ENCODE measurements at places on chromosomes 12 and 14.
A peak's percentile ranks its signal among the peaks of the same experiment; 100 is the strongest.

- DNase-seq, result no peak
Observed at GRCh38 chr12:20232931-20233675, 135.2 kb upstream of the PDE3A start.

GRCh38 chr14:68929623-68930307 is 49.3 kb downstream of the ACTN1 start:
- DNase-seq, result no peak

GRCh38 chr12:126700096-126700495 is 1566.9 kb upstream of the TMEM132C start:
- no peak for DNase-seq

DNA sequence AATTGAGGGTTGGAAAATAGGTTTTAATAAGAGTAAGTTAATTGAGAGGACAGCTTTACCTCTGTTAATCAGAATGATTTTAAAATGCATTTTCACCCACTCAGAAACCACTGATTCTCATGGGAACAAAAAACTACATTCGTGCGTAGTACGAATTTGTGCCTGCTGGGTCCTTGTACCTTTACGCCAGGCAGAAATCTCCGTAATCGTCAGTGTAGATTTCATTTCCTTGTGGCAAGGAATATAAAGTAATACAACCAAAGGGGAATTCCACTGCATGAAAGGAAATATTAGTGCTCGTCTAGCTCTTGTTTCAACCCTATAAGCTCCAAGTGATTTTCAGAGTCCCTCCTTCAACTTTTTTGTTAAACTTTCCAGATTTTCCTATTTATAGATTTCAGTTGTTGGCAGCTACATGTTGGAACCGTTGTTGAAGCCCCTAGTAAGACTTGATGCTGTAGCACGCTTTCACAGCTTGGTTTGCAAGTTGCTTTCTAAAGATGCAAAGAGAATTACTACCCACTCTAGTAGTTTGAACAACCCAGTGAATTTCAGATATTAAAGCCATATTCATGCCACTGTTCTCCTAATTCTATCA is 90.6 kb downstream of the ETV6 start:
- DNase-seq, result no peak

GRCh38 chr12:114916541-114916940 is 232.6 kb upstream of the TBX3 start:
- no peak for DNase-seq

DNA sequence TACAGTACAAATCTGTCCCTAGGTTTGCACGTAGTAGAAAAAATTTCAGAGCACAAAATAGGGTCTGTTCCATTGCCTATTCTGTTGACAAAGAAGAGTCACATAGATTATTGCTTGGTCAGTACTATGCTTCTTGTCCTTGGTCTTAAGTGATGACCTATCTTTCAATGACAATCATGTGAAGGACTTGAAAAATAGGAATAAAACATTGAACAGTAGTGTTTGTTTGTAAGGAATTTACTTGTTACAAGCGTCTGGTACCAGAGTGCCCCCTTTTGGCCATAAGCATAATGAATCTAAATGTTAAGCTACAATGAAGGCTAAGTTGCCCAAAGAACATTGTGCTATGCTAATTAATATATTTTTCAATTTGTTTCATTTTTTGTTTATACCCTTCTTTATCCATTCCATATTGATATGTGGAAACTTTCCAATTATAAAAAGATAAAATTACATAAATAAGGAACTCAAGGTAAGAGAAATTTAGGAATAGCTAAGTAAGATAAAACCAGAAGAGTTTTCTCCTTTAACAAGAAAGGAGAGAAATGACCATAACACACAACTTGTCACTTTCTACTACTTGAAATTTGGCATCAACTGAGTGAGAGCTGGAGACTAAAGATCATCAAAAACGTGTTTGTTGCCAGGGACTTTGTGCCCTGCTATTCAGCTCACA is 204.7 kb downstream of the EPS8 start:
- peak; percentile 44 for DNase-seq

DNA sequence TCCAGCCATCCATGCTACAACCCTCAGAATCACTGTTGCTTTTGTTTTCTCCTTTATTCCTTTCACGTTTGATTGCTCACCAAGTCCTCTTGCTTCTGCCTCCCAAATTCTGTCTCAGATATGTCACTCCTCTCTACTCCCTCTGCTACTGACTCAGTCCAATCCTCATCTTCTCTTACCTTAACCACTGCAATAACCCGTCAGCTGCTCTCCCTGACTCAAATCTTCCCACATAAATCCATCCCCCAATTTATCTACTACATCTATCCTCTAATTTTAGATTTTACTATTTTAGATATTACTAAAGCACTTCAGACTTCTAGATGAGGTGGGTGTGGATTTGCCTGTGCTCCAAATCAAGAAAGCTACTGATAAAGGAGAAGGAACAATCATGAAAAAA is 23.2 kb downstream of the EIF2B2 start:
- DNase-seq, result no peak

DNA sequence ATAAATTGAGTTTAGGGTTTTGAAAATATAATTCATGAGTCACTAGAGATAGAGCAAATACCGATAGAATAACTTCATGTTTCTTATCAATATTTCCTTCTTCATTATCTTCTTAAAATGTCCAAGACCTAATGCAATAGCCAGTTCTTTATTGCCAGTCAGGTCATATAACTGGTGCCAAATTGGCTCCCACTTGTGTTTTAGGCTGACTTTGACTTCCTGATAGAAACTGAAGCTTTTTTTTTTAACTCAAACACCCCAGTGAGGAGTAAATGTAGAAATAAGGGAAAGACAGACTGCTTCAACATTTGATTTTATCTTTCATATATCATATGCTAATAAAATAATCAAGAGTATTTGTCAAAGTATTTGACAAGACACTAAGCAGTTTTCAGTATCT is 80.7 kb downstream of the ARMH4 start:
- DNase-seq, result no peak

- DNase-seq, result no peak
Observed at GRCh38 chr12:119869720-119870119, 7.4 kb downstream of the CIT start.

DNA sequence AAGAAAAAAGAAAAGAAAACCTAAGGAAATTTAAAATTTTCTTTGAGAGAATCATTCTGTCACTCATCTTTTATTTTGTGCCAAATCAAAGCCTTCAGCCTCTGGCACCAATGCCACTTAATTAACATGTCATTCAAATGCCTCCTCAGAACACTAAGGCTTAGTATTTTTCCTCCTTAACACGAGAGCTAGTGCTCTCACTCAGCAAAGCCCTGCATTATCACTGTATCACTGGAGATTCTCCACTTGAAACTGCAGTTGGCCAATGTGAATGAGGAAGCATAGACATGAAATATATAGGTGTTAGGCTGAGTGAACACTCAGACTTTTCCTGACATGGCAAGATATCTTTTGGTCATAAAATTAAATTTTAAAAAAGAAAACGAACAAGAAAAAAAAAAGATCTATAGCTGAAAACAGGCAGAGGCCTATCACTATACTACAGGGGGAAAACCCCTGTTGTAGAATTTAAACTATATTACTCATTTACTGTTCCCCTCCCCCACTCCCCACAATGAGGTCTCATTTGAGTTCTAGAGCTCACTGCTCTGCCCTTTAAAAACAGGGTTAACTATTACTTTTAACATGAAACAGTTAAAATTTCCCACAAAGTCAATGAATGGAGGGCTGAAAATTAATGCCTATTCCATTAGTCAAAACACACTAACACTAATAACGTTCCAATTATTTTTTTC is 5.1 kb downstream of the MBIP start:
- peak; percentile 62 for DNase-seq

GRCh38 chr12:115354007-115354890 is 670.3 kb upstream of the TBX3 start:
- DNase-seq, result no peak

- no peak for DNase-seq
Observed at GRCh38 chr12:13223179-13223804, 26.8 kb downstream of the EMP1 start.

DNA sequence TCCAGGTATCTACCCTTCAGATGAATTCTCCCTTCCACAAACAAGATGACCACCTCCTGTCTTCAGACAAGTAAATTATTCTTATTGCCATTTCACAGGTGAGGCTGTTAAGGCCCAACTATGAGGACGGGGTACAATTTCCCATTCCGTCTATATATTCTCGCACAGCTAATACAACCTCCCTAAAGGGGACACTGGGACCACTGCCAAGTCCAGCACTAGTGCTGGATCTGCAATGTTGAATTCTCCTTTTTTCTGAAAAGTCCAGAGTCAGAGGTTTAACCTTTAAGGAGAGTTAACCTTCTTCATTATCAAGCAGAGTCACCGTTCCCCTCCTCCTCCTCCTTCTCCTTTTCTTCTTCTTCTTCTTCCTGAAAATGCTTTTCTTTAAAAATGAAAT is 130.4 kb upstream of the PARP11 start:
- DNase-seq, result no peak

- DNase-seq, result no peak
Observed at GRCh38 chr14:90658541-90658967, 157.7 kb downstream of the TTC7B start.

- no peak for DNase-seq
Observed at GRCh38 chr12:23083267-23083666, 458.3 kb downstream of the ETNK1 start.

All from stimulated activated CD4-positive, alpha-beta T cell treated with anti-CD3 and anti-CD28 coated beads, Interleukin-4, amount 100 ng/mL, for 24 hours (primary cell).